ENCODE measurements at places on chromosomes 7 and 10. TPM values are rescaled to one million over a fixed set of nuclear protein-coding genes. Genes with fewer than 3 reads are reported as not detected.

Gene KMT2E
- total RNA-seq: 96.2 TPM

GRCh38 chr7:29976673-29977415, 12.8 kb downstream of the SCRN1 start:
- no peak for DNase-seq
- no peak overlapping the region for H3K4me3 ChIP-seq
- H3K4me1 ChIP-seq: peaks cover 8% of the 10 kb centered on the region
- no peaks in the 10 kb centered on the region for H3K36me3 ChIP-seq
- no peaks in the 10 kb centered on the region for H3K27me3 ChIP-seq

GRCh38 chr7:118080947-118081346, 103.0 kb upstream of the LSM8 start:
- H3K27me3 ChIP-seq: no peaks in the 10 kb centered on the region
- H3K36me3 ChIP-seq: no peaks in the 10 kb centered on the region
- H3K27ac ChIP-seq: no peak overlapping the region

- DNase-seq: no peak
- H3K4me1 ChIP-seq: peaks cover 23% of the 10 kb centered on the region
- H3K36me3 ChIP-seq: no peaks in the 10 kb centered on the region
- no peaks in the 10 kb centered on the region for H3K27me3 ChIP-seq
- no peak overlapping the region for H3K4me3 ChIP-seq
- no peak overlapping the region for H3K27ac ChIP-seq
These were observed 60.1 kb downstream of the ZRANB1 start for GRCh38 chr10:125002047-125002422.

GRCh38 chr7:35894721-35895120, 93.9 kb downstream of the SEPTIN7 start:
- no peak overlapping the region for H3K27ac ChIP-seq
- no peaks in the 10 kb centered on the region for H3K4me1 ChIP-seq
- DNase-seq: no peak
- H3K4me3 ChIP-seq: no peak overlapping the region
- H3K27me3 ChIP-seq: no peaks in the 10 kb centered on the region
- H3K36me3 ChIP-seq: no peaks in the 10 kb centered on the region
